Mesenchymal stem cell (in vitro differentiated cells and primary cell): ENCODE measurements at places on chromosomes 16 and 17.

- DNase-seq, result no peak
Observed at GRCh38 chr16:2226245-2226793, 2.9 kb downstream of the E4F1 start.

- no peak for DNase-seq
Observed at GRCh38 chr16:6827931-6828330, 504.7 kb upstream of the RBFOX1 start.

DNA sequence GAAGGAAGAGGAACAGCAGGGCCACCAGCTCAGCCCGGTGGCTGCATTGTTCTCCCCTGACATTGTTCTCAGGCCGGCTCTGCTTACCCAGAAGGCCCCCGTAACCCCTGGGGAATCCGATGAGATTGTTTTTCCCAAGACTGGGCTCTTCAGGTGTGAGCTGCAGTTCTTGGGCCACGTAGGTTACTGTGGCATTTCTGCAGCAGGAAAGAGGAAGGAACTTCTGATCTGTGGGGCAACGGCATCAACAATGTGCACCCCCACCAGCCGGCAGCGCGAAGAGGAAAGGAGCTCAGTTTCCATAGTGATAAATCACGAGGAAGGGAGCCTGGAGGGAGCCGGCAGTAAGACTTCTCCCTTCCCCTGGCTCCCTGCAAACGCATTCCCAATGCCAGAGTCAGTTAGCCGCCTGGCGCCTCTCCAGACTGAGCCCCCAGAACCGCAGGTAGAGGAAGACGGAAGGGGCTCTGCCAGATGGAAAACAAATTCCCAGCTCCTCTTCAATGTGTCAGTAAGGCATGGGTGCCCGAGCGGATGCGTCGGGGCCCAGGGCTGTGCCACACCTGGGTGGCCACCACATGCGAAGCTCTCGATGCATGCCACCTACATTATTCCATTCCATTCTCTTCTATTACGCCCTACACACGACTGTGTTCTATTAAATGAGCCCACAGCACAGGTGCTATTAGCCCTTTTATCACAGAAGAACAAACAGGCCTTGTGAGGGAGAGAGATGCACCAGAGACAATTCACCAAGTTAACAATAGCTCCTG, 21.5 kb upstream of the PECAM1 start:
- DNase-seq, result peak; percentile 58

DNA sequence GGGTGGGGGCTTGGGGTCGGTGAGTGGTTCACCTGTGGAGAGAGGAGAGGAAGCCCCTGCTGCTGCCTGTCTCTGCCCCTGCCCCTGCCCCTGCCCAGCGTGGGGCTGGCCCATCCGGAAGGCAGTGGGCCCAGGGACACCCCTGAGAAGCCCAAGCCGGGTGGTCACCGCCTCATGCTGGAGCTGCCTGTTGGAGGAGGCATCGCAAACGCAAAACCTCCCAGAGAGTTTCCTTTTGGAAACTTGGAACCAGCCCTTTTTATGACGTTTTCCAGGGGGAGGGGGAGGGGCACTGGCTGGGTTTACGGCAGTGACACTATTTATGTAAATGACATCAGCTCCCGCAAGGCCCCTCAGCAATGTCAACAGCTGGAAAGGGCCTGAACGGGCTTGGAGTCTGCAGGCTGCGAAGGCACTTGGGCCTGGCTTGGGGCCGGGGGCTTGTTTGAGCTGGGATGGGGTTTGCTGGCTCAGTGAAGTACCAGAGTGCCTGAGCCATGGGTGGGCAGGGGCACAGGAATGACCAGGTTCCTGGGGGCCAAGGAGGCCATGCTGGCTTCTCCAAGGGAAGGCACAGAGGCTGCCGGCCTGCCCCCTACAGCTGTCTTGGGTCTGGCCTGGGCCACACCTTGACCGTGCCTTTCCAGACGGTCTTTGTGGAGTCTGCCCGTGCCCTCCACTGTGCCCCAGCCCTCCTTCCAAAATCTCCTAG, 219.5 kb downstream of the NTN1 start:
- peak; percentile 91 for DNase-seq

DNA sequence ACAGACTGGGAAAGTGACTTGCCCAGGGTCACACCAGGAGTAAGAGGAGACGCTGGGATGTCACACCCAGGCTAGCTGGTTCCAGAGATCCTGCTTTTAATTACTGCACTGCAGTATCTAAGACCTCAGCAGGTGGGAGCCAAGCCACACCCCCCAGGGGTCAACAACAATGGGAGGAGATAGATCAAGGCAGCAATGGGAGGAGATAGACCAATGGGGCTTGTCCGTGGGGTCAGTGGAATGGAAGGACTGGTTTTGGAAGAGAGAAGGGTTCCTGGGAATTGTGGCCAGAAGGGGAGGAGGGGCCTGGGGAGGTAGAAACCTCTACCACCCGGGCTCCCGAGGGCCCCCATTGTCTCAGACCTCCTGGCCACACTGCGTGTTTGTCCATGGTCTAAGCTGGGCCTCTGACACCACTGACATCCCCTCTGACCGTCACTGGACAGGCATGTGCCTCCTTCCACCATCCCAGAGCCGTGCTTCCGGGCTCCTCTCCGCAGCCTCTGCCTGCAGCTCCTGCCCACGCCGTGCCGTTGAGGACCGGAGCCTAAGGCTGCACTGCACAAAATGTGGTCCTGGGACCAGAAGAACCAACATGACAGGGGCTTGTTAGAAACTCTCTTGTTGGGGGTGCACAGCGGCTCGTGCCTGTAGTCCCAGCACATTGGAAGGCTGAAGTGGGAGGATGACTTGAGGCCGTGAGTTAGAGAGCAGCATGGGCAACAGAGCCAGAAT, 69.8 kb upstream of the RPH3AL start:
- no peak for DNase-seq

DNA sequence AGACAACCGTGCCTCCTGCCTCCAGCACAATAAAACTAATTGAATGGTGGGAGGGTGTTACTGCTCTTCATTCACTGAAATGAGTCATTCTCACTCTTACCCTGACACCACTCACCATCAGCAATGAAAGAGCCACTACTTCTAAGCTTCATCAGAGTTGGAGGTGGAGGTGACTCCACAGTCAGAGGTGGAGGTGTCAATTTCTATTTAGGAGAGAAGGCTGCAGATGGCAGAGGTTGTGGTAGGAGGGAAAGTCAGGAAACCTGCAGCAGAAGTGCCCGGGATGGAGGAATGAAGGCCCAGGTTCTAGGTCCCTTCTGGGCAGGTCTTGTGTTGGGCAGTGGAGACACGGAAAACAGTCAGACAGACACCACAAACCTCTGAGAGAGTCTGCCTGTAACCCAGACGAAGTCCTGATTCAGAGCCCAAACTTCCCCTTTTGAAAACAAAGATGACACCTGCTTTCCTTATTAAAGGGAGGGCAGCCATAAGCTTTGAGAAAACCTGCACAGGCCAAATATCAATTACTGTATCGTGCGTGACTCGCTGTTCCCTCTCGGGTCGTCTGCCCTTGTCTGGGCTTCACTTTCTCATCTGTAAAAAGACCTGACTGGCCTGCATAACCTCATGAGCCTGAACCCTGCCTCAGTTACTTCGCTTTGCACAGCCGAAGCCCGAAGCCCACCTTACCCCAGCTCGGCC, 668 bp downstream of the ATPAF2 start:
- peak; percentile 11 for DNase-seq

DNA sequence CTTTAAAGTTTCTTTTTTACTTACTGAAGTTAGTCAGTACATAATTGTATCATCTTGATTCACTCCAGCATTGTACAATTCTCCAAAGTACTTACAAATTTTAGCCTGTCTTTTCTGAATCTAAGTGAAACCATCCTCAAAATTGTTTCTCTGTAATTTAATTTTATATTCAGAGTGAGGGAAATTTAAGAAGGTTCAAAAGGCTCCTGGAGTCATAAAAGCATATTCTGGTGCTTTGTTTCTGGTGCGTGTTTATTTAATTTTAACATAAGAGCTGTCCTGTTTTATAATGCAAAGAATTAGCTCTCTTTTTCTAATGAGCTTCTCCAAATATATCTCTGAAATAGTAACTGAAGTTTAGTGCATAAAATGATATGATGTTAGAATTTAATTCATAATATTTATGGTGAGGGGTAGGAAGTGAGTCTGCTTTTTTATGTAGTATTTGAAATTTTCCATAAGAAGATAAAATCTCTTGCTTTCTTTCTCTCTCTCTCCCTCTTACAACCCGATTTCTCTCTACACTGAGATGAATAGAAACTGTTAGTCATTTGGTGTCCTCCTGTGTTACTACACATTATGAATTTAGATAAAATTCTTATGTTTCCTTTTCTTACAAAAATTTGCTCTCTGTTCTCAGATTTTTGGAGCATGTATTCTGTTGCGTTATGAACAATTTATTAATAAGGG, 339.8 kb downstream of the BCAS3 start:
- DNase-seq, result no peak

GRCh38 chr17:58043221-58044181, 36.5 kb upstream of the SRSF1 start:
- no peak for DNase-seq

DNA sequence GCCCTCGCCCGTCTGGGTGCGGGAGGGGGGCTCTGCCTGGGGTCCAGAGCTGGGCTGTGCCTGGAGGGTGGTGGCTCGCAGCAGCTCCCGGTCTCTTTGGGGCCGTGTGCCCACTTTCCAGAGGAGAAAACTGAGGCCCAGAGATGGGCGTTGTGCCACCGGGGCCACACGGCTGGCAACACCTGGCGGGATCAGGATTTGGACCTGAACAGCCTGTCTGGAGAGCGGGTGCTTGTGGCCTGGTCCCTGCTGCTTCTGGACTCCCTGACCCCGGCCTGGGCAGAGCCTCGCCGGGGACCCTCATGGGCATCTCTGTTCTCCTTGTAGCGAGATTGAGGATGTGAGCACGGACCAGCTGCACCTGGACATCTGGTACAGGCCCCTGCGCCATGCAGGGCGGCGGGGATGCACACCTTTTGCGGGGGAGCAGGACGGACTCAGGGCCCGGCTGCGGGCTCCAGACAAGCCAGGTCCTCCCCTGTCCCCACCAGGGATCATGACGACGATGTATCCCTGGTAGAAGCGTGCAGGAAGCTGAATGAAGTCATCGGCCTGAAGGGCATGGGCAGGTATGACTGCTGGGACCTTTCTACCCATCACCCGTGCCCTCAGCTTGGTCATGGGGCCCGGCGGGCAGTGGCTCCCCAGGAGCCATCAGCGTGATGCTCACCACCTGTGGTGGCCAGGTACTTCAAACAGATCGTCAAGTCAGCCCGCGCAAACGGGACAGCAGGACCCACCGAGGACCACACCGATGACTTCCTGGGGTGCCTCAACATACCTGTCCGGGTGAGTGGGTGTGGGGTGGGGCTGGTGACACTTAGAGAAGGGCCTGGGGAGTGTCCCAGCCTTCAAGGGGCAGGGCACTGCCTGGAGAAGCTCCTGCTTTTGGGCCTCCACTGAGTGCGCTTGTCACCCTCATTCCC, 8.3 kb downstream of the BAIAP3 start:
- DNase-seq, result no peak

DNA sequence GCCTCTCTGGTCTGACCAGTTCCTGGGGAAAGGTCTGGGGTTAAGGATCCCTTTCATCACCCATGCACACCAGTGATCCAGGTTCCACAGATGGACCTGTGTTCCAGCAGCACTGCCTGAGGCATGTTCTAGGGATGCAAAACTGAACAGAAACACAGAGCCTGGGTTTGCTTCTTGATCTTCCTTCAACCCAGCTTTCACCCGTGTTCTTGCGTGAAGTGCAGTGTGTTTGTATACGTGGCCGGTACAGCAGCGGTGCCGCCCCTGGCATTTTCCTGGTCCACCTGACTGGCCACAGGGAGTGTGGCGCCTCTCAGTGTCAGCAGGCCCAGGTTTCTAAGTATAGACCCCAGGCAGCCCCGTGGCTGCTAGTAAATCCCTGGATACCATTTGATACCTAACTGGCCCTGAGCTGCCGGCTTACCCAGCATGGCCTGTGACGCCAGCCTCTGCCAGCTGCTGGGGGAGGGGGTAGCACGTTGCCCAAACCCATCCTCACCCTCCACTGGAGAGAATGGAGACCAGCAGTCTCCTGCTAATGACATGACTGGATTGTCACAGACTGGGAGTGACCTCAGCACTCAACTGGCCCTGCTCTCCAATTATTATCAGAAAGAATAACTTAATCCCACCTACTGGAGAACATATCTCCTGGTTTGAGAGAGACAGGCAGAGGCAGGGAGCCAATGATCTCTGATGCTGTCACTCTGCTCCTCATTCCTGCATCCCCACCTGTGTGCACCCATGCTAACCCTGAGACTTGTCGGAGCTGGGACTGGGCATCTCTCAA, 59.2 kb upstream of the LGALS9 start:
- no peak for DNase-seq

DNA sequence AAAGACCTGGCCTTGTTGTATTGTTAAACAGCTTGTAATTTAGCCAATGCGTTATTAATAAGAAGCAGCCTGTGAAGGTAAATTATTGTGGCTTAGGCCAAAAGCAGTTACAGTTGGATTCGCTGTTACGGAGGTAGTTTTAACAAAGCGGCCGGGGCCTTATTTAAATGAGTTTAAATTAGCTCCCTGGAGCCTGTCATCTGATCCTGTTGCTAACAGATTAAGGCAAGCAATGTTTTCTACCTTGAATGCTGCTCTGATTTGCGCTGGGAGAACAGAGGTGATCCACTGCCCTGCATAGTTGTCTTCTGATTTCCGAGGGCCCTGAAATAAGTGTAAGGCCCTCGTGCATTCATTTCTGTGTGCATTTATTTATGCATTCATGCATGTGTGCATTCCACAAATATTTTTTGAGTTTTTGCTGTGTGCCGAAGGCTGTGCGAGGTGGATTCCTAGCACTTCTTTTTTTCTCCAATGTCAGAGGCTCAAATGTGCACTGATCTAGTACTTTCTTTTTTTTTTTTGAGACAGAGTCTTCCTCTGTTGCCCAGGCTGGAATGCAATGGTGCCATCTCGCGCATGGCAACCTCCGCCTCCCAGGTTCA, 10.9 kb downstream of the SEC14L5 start:
- DNase-seq, result no peak

DNA sequence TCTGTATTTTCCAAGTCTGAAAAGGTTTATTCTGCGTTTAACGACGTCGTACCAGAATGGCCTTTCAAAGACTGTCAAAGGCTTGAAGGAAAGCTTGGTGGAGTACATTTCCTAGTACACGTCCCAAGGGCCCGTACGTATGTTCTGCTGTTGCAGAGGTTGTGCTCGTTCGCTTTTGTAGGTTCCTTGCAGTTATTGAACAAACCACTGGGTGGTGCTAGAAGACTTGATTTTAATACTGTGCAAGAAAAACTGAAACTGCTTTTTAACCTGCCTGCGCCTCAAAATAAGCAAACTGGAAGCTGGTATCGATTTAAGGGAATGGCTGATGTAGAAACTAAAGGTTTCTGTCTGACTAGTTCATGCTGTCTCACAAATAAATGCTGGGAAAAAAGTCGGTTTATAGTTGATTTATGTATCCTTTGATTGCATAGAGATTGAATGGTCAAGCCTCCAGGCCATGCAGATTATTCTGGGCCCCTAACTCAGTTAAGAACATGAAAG, 54.6 kb downstream of the USP10 start:
- peak; percentile 92 for DNase-seq
